ENCODE measurements at places on chromosomes 1 and 21. TPM values are rescaled to one million over a fixed set of nuclear protein-coding genes. Genes with fewer than 3 reads are reported as not detected.

GRCh38 chr1:109632671-109633346 is 13.2 kb downstream of the AMPD2 start:
- no peak for DNase-seq

DNA sequence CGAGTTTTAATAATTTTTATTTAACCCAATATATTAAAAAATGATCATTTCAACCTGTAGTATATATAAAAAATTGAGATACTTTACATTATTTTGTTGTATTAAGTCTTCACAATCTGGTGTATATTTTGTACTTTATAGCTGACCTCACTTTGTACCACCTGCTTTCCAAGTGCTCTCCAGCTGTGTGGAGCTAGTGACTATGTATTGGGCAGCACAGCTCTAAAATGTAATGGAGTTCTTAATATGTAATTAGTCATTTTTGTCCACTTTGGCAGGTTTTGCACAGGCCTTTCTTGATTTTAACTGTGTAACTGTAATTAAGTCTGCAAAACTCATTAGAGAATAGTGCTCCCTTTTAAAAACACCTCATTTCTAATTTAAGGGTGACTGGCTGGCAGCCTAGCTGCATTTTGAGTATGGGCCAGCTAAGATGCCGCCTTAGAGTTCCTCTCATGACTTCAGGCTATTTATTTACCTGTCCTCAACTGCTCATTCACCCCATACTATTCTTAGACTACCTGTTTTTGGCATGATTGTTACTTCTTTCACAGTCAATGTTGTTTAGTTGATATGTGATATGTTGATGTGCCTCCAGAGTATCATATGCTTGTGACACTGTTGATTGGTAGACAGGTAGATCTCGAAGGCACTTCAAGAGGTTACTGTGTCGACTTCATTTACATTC is 43.2 kb downstream of the ZYG11B start:
- DNase-seq: no peak

- no peak for DNase-seq
These were observed 65.9 kb downstream of the DNTTIP2 start for GRCh38 chr1:93813076-93813475.

DNA sequence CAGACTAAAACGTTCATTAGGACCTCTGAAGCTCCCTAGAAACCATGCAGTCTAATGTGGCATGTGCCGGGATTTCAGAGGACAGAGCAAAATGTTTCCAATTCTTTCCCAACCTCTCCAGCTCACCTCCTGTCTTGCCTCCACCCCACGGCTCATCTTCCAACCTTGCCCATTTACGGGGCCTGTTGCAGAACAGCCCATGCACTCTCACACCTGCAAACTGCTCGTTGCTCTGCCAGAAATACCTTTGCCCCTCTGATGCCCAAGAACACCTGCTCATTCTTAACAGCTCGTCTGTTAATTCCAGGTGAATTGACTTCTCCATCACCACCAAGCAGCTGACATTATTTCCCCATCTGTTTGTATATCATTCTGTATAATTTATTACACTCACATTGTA is 53.9 kb upstream of the LBR start:
- no peak for DNase-seq

GRCh38 chr1:111221633-111222291 is 5.8 kb upstream of the CHI3L2 start:
- DNase-seq: peak; percentile 8

DMRTA2 gene
- polyA plus RNA-seq: not detected

SMIM1 gene
- polyA plus RNA-seq: 3.4 TPM

DNA sequence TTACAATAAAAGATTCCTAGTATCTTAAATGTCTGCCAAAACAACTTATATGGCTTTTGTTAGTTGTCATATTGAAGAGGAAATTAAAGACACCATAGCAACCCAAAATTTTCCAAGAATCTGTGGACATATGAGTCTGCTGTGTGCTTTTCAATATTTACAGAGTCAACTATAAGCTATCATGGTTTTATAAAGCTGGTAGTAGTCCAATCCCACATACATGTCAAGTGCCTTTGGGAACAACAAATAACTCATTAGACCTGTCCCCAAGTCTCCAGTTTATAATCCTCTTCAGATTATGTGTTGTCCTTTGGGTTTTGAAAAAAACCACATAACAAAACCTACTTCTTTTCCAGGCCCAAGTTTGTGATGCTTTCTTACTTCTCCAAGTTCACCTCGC is 293.8 kb upstream of the USP25 start:
- DNase-seq: no peak

APCS gene
- polyA plus RNA-seq: not detected

- peak; percentile 91 for DNase-seq
These were observed at the start of gene TMEM69 for GRCh38 chr1:45687754-45688740. TMEM69 (plus strand) TSS chr1:45688181; CDS start chr1:45691069, 2,888 bp downstream.

DNA sequence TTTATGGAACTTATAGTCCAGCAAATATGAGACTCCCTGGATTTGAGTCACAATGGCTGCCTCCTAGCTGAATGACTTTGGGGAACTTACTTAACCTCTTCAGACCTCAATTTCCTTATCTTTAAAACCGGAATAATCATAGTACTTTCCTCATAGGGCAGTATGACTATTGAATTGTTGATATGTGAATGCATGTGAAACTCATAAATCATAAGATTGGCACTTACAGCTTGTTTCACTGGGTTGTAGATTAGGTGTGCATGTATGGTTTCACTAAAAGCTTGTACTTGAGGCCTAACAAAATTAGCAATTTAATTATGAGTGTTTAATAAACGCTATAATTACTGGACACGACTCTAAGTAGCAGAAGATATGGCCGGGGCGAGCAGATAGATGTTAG is 72.5 kb downstream of the ST6GALNAC5 start:
- no peak for DNase-seq

DNA sequence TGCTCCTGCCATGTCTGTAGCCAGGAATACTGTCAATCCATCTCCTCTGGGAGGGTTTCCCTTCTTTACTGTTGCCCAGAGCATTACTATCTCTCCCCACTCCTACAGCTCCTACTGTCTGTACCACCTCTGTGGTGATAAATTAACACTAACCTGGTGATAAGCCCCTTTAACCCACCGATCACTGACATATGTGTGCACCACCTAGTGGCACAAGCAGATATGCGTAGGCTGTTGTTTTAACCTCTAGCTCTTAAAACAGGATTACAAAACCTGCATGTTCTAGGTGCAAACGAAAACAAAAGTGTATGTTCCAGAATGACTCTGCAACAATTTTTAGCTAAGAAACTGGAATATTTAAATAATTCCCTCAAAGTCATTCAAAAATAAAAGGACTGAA is 93.9 kb upstream of the BEND5 start:
- DNase-seq: no peak
